ENCODE measurements at places on chromosomes 12 and 14. TPM values are rescaled to one million over a fixed set of nuclear protein-coding genes. Genes with fewer than 3 reads are reported as not detected.

GRCh38 chr14:101948666-101949216, 15.6 kb upstream of the DYNC1H1 start:
- H3K4me3 ChIP-seq, result peak overlapping the region; percentile 91
- H3K4me1 ChIP-seq, result peaks cover 20% of the 10 kb centered on the region

Gene GUCY2C
- not detected for total RNA-seq

DNA sequence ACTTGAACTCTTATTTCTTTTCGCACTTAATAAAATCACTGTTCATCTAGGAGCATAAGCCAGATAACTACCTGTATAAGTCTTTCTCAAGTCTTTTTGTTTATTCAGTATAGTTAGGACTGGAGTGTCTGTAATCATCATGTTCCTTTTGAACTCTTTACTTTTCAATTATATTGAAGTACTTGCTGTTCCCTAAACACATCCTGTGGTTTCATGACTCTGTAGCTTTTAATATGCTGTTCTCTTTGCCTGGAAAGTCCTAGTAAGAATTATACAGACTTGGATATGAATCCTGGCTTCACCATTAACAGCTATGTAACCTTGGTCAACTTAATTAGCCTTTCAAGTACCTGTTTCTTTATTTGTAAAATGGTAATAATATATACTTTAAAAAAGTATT, 88.2 kb downstream of the CCDC91 start:
- H3K4me3 ChIP-seq, result no peak overlapping the region
- H3K36me3 ChIP-seq, result no peaks in the 10 kb centered on the region
- H3K4me1 ChIP-seq, result no peaks in the 10 kb centered on the region
- H3K27me3 ChIP-seq, result no peaks in the 10 kb centered on the region

DNA sequence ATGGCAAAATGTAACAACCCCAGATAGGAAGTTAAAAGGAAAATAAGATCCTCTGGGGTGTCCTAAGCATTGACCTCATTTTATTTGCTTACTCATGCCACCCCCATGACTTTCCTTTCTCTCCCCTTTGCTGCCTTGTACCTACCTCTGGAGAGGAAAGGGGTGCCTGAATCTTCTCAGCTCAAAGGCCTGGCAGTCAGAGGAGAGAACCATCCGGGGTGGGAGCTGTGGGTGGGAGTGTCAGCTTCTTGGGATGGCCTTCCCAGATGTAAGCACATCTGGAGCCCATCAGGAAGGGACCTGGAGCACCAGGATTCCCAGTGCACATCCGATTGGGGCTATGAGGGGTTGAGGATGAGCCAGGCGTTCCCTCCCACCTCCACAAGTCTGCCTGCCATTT, 5.2 kb upstream of the ITGA5 start:
- no peak for DNase-seq
- H3K36me3 ChIP-seq, result no peaks in the 10 kb centered on the region
- H3K4me1 ChIP-seq, result peaks cover 41% of the 10 kb centered on the region
- H3K27ac ChIP-seq, result no peak overlapping the region

Gene RERG
- total RNA-seq, result not detected

Gene STAT2
- 140 TPM for total RNA-seq

DNA sequence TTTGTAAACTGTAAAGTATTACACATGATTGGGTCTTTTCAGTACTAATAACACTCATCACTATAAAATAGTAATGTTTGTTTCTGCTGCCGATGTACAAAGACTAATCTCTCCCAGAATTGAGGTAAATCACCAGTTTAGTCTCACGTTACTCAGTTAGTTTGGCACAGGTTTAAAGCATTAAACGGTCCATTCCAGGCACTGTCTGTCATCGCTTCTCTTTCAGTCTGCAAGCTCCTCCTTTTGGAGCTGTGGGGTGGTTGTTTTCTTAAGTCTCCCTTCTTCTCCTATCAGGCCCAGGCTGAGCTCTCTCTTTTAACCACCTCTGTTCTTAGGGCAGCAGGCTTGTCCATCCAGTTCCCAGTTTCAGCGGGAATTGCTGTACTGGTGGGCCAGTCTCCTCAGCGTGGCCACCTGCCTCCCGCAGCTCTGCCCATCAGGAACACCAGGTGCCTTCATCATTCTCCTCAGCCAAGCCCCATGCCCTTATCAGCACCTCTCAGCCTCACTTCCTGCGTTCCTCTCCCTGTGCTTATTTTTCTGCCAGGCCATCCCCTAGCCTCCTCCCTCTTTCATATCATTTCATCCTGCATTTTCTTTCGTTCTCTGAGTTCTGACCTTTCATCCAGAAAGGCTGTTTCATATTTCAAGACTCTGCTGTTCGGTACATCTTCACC, 149.0 kb downstream of the TGFB3 start:
- no peaks in the 10 kb centered on the region for H3K27me3 ChIP-seq
- no peak overlapping the region for H3K4me3 ChIP-seq
- no peak overlapping the region for H3K27ac ChIP-seq
- no peak for DNase-seq
- no peaks in the 10 kb centered on the region for H3K36me3 ChIP-seq

DNA sequence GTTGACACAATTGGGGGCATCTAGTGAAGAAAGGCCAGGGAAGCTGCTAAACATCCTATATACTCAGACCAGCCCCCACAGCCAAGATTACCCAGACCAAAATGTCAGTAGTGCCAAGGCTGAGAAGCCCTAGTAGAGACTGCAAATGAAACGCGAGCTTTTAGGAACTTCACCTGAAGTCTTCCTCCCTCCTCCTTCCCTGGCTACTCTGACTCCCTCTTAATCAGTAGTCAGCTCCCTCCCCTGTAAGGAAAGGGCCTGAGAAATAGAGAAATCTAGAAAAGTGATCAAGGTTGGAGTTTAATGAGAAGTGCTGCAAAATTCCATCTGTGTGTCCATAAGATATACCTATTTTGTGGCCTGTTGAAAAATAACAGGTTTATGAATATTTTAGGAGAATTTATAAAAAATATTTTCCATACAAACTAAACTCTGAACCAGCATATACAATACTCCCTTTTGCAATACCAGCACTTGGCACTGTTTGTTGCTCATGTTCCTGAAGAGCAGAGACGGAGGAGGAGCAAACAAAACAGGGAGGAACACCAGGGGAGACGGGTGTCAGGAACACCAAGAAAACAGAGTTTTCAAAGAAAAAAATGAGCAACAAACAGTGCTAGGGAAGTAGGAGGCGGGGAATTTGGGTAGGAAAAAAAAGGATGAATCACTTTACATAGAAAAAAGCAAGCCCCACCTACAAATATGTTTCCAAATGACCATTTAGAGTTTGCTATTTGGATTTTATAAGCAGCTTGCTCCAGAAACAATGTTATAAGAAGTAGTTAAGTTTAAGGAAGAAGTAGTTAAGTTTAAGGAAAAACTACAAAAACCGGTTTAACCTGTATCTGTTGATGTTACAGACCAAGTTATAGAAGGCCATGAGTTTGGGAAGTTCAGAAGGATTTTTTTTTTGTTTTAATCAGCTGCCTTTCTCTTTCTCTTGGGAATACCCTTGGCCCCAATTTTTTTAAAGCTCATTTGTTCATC, 282.1 kb upstream of the GRIP1 start:
- peaks cover 21% of the 10 kb centered on the region for H3K4me1 ChIP-seq
- DNase-seq, result no peak
- no peaks in the 10 kb centered on the region for H3K27me3 ChIP-seq

DNA sequence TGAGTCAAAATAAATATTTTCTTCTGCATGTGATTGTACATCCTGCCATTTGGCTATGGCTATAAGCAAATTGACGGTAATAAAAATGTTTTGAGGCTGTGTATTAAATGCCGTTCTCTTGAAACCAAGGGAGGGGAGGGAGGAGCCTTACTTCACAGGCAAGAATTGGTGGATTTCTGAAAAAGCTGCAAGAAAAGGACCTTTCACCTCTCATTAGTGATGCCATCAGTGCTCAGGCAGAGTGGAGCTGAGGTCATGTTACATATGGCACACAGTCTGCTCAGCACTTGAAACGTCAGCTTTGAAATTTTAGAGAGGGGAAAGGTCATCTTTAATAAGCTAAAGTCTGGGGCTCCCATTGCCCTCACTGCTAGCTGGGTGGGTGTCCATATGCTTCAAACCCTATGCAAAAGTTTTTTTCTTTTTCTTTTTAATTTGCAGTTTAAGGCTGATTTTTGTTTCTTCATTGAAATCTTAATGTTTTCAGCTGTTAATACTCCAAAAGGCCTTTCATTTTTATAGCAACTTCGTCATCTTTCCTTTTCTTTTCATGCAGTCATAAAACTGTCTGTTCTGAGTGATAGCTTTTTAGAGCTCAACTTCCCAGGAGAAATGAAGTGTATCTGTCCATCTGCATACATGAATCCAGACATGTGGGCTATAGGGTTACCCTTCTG, 9.8 kb upstream of the SIX1 start:
- H3K4me3 ChIP-seq, result no peak overlapping the region
- no peak for DNase-seq
- no peak overlapping the region for H3K27ac ChIP-seq
- H3K27me3 ChIP-seq, result peaks cover 42% of the 10 kb centered on the region
- H3K36me3 ChIP-seq, result no peaks in the 10 kb centered on the region
